ENCODE measurements at places on chromosomes 3 and 15.

DNA sequence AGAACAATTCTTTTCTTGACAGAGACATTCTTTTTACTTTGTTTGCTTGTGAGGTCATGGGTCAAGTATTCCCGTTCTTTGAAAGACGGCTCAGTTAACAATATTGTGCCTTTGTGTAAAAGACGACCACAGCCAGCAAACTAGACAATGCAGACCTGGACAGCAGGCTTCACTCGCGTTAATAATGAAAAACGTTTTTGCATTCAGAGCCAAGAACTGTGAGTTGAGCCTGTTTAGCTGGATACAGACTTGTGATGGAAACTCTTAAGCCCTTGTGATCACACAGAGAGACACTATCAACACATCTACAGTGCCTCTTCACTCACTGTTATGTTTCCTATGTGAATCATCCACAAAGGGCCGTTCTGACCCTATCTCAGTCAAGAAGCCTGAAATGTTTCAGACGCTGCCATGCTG lies 37.3 kb upstream of the CMTM7 start:
- no peak overlapping the region for H3K27ac ChIP-seq
- no peaks in the 10 kb centered on the region for H3K36me3 ChIP-seq
- peaks cover 4% of the 10 kb centered on the region for H3K27me3 ChIP-seq

GRCh38 chr3:69443457-69443920 lies 57.6 kb upstream of the FRMD4B start:
- H3K4me1 ChIP-seq, result no peaks in the 10 kb centered on the region
- H3K4me3 ChIP-seq, result no peak overlapping the region
- no peak overlapping the region for H3K27ac ChIP-seq
- H3K36me3 ChIP-seq, result no peaks in the 10 kb centered on the region
- H3K27me3 ChIP-seq, result no peaks in the 10 kb centered on the region

DNA sequence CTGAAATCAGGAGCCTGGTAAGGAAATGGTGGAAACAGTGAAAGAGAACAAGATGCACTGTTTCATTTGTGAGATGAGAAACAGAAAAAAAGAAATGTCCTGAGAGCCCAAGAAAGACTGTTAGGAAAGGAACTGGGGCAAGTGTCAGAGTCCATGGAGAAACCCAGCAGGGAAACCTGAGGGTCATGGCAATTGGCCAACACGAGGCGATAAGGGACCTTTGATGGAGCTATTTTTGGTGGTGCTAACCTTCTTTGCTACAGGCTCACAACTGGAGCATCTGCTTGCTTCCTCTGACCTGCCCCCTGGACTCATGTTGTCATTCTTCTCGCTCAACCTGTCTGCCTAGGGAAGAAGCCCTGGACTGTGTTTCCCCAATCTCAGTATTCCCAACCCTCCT lies 4.2 kb upstream of the TMEM41A start:
- DNase-seq, result no peak
- H3K27ac ChIP-seq, result no peak overlapping the region
- H3K27me3 ChIP-seq, result no peaks in the 10 kb centered on the region
- H3K36me3 ChIP-seq, result no peaks in the 10 kb centered on the region
- no peaks in the 10 kb centered on the region for H3K4me1 ChIP-seq

GRCh38 chr3:31565288-31565687 lies 32.6 kb downstream of the STT3B start:
- DNase-seq, result peak; percentile 53
- H3K27ac ChIP-seq, result no peak overlapping the region
- no peaks in the 10 kb centered on the region for H3K27me3 ChIP-seq
- H3K4me1 ChIP-seq, result no peaks in the 10 kb centered on the region
- no peak overlapping the region for H3K4me3 ChIP-seq
- no peaks in the 10 kb centered on the region for H3K36me3 ChIP-seq

DNA sequence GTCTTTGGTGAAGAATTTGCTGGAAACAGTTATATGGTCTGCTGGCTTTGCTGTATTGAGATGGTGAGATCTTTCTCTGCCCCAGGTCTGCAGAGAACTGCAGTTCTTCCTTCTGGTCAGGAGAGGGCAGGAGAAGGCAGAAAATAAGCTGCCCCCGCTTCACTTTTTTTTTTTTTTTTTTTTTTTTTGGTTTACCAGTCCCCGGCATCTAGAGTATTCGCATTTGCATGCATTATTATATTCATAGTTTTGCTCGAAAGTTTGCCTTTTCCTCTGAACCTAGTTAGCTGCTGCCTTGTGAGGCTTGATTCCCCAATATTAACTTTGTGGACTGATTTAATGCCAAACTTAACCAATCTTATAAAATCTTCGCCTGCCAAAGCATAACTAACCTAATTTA lies 10.6 kb upstream of the PARL start:
- H3K4me3 ChIP-seq, result no peak overlapping the region
- DNase-seq, result peak; percentile 68
- no peaks in the 10 kb centered on the region for H3K4me1 ChIP-seq
- no peaks in the 10 kb centered on the region for H3K36me3 ChIP-seq
- H3K27ac ChIP-seq, result no peak overlapping the region
